ENCODE measurements at places on chromosomes 7 and 10.
A peak's percentile ranks its signal among the peaks of the same experiment; 100 is the strongest.

GRCh38 chr10:118963933-118964332 lies 65.6 kb upstream of the NANOS1 start:
- no peak for DNase-seq

DNA sequence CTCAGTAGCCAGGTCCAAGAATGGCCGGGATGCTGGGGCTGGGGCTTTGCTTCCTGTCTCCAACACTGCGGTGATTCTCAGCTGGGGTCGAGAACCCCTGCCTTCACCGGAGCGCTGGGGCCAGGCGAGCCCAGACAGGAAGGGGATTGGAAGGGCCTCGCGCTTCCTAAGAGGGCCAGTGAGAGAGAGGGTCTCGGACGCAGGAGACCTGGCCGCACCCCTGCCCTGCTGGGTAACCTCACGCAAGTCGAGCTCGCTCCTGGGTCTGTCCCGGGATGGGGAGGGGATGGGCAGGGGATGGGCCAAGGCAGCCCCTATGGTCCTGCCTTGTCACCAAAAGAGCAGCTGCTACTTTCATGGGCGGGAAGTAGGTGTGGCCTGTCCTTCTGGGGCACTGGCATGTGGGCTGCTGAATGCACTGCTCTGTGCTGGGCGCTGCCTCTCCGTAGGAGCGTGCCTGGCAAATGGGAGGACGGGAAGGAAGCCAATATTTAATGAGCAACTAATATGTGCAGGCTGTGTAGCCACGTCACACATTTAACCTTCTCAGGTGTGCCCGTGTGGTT lies 20.0 kb downstream of the KCNK18 start:
- no peak for DNase-seq

- no peak for DNase-seq
Measured at GRCh38 chr7:66138994-66139752, 24.5 kb downstream of the CRCP start.

DNA sequence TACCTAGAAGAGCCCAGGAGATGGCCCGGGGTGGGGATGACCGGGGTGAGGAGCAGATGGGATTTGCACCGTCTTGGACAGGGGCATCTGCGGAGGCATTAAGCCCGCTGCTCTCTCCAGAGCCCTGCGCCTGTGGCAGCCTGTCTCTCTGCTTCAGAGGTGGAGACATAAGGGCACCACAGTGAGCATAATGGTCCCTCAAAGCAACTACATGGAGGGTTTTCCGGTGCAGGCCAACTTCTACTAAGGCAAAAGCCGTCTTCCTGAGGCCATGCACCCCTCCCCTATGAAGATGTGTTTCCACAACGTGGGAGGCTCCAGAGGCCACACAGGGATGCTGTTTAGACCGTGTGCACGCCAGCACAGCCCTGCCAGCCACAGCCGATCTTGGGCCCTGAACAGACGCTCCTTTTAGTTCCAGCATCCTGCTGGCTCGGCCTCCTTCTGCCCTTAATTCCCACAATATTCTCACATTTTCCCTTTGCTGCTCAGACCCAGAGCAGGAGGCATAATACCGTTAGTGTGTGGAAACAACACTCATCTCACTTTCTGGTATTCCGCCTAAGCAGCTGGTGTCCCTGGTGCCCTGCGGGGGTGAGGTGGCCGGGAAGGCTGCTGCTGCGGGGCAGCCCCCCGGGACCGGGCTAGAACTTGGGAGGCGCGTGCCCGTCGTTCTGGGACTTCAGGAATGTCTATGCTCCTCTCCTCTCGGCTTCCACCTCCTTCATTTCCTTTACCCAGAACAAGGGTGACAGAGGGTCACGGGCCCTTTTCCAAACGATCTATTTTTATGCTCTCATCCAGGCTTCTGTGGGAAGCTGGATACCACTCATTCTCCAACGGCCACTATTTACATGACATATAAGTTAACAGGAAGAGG lies 266.9 kb downstream of the TNS3 start:
- no peak for DNase-seq

DNA sequence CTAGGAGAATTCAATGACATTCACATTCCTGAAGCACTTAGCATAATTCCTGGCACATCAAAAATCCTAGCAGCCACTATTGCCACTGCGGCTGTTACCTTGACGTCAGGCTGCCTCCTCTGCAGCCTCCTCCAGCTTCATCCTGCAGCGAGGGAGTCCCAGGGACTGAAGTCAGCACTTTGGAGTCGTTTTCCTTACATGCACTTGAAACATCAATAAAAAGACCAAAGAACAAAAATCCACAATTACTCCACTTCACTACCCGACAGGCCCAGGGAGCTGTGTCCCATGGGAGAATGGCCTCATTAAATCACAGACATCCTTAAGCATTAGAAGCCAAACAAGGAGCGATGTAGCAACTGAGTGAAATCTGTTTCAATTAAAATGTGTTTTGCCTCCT lies 48.6 kb upstream of the NANOS1 start:
- no peak for DNase-seq

DNA sequence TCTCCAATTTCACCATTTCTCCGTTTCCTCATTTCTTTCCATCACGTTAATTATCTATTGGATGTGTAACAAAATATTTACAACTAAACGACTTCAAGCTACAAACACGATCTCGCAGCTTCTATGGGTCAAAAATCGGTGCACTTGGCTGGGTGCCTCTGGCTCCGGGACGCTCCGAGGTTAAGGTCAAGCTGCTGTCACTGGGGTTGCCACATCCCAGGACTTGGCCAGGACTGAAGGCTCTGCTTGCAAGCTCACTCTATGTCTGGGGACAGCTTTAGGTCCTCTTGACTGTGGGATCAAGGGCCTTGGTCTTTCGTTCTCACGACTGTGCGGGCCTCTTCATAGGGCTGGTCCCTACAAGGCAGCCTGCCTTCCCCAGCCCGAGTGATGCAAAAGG lies 159.7 kb downstream of the CCDC3 start:
- no peak for DNase-seq

DNA sequence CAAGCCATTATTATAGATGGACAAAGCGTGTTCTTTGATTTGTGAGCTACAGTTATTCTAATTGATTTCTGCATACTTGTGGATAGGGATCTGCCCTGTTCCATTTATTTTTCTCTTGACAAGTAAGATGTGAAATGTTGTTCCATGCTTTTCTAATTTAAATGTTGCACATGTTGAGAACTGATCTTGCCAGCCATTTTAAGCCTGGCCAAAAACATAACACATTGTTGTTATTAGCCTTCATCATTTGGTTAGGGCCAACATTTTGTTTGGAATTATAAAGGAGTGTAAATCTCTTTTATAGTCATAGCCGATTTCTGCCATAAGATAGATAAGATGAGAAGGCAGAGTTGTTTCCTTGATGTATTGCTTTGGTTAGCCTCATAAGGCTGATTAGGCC lies 117.0 kb downstream of the WNT2 start:
- DNase-seq: no peak

DNA sequence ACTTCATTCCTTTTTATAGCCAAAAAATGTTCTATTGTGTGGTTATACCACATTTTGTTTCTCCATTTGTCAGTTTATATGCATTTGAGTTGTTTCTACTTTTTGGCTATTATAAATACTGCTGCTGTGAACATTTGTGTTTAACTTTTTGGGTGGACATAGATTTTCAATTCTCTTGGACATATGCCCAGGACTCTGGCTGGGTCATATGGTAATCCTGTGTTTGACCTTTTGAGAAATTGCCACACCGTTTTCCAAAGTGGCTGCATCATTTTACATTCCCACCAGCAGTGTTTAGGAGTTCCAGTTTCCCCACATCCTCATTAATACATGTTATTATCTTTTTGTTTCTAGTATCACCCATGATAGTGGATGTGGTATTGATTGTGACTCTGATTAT lies 39.4 kb downstream of the CSGALNACT2 start:
- DNase-seq: no peak

DNA sequence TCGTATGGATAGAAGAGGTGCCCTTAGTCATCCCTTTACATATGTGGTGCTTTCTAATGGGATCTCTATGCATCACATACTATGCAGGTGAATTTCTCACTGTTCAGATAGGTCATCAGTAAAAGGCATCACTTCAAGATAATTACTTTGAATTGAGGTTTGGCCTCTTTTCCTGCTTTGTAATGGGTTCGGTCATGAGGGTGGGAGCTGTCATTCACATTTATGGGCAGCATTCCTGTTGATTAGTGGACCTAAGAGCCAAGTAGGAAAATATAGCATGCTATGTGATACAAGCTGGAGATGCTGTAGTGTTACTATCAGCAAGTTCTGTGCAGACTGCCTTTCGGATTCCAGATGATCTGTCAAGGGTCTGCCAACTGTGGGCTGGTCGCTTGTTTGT lies 156.3 kb downstream of the LCOR start:
- no peak for DNase-seq

DNA sequence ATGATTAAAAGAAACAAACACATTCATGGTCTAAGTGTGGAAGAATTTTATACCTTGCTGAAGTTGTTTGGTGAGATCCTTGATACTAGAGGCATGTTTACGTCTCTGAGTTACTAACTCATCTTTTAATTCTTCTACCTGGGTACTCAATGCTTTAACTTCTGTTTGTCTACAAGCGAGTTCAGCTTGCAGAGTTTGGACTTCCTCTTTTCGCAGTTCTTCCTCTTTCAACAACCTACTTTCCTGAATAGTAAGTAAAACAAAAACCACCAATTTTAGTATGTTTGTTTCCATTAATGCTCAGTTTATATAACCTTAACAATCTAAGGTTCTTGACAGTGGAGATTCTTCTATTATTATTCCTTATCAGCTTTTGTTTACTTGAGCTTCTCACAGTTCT lies 42.9 kb downstream of the CCDC186 start:
- no peak for DNase-seq

DNA sequence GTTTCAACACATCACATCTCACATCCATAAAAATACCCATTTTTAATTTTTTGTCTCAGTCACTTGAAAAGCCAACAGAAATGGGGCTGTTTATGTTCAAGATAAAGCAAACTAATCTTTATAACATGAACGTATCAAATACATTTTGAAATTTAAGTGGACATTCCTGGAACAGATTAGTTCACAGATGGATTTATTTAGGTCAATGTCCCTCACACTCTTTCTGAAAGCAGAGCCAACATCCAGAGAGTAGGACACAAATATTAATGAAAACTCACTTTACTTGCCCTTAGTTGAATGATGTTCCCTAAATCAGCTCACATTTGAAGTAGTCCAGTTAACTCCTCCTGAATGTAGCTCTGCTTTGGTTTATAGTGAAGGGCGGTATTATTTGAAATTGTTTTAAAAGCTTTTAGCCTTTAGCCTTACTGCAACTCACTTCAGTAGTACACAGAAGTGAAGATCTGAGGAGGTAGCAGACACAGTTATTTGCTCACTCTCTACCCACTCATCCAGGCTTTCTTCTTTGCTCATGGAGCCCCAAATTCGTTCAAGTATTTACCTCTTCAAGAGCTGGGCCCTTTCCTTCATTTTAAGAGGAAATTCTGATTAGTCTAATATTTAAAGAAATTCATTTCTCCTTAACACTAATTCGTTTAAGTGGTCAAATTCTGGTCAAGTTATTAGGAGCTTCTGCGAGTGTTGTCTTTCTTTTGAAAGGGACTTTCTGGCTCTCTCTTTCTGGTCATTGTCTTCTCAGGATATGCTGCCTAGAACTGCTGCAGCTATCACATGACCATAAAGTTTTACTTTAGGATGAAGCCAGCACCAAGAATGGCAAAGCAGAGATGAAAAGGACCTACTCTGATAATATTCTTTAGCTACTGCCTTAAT lies 180.6 kb upstream of the AGR3 start:
- no peak for DNase-seq

GRCh38 chr10:13188593-13188992 lies 27.2 kb downstream of the MCM10 start:
- no peak for DNase-seq

DNA sequence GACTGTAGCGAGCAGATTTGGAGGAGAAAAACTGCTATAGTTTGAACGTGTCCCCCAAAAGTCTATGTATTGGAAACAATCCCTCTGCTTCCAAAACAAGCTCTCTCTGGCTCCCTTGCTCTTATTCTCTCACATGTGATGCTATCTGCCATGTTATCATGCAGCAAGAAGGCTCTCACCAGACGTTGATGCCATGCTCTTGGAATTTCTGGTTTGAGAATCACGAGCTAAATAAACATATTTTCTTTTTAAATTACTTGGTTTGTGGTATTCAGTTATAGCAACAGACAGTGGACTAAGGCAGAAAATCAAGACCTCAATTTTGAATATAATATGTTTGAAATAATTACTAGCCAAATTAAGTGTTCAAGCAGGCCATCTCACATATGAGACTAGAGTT lies 17.5 kb upstream of the GNAT3 start:
- DNase-seq: no peak

- DNase-seq: peak; percentile 32
Measured at GRCh38 chr10:26555719-26556368, 117.7 kb downstream of the APBB1IP start.

DNA sequence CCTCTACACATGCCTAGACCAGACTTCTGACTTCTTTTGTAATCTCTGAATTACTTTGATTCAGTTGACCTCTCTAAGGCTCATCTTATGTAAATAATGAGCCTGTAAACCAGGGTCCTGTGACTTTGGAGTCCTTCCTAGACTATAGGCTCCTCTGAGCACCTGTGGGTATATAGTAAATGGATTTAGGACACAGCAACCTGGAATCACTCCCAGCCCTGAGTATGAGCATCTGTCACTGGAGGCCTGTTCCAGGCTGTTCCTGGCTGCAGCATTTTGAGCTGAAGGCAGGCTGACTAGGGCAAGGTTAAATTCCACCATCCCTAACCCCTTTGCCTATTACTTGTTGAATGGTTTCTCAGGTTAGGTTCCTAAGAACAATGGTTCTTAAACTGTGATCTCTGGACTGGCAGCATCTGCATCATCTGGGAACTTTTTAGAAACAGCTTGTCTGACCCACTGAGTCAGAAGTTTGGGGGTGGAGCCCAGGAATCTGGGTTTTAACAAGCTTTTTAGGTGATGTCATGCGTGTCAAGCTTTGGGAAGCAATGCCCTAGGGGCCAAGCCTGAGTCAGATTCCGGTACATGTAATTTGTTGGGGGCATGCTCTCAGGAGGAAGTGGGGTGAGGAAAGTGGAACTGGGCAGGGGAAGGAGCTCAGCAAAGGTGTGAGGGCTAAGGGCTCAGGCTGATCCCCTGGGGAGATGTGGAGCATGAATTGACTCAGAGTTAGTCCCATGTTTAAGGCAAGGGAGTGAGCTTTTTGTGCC lies 28.2 kb downstream of the MINDY4 start:
- DNase-seq: peak; percentile 64

GRCh38 chr10:3758491-3758970 lies 26.5 kb downstream of the KLF6 start:
- no peak for DNase-seq

DNA sequence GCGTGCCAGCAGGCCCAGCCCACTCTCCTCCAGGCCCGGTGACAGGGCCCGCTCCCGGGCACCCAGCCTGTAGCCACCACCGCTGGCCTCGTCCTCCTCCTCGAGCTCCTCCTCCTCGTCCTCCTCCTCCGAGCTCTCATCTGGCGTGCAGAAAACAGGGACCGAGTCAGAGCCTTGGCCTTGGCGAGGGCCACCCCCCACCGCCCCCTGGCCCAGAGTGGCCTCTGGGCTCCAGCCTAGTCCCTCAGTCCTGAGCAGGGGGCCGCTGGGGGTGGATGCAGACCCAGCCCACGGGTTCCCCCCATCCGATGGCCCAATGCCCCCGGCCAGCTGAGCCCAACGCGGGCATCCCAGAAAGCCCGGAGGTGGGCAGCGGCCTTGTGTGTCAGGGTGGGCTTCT lies 62.9 kb downstream of the SLC29A4 start:
- no peak for DNase-seq

GRCh38 chr7:29386196-29386765 lies 177.4 kb upstream of the PRR15 start:
- DNase-seq: no peak
